ENCODE measurements at places on chromosomes 16 and 17.

GRCh38 chr16:51034481-51035109 is 116.5 kb downstream of the SALL1 start:
- no peak for DNase-seq

- DNase-seq = peak; percentile 46
These were observed 7.5 kb downstream of the AXIN2 start for GRCh38 chr17:65553646-65554552.

GRCh38 chr17:68595986-68596385 is 5.2 kb downstream of the FAM20A start:
- no peak for DNase-seq

GRCh38 chr17:1082579-1082978 is 85.7 kb downstream of the TIMM22 start:
- DNase-seq = no peak

GRCh38 chr16:66133643-66134338 is 232.7 kb upstream of the CDH5 start:
- no peak for DNase-seq

- peak; percentile 18 for DNase-seq
These were observed 16.8 kb upstream of the DRG2 start for GRCh38 chr17:18070861-18071340.

GRCh38 chr17:82269882-82270500 is 3.5 kb downstream of the CSNK1D start:
- DNase-seq = no peak

GRCh38 chr17:77772461-77772897 is 186.0 kb upstream of the TNRC6C start:
- peak; percentile 81 for DNase-seq

- peak; percentile 66 for DNase-seq
These were observed 15.7 kb downstream of the C16orf74 start for GRCh38 chr16:85735225-85735635.

- no peak for DNase-seq
These were observed 213.3 kb downstream of the MRTFB start for GRCh38 chr16:14284371-14284770.

DNA sequence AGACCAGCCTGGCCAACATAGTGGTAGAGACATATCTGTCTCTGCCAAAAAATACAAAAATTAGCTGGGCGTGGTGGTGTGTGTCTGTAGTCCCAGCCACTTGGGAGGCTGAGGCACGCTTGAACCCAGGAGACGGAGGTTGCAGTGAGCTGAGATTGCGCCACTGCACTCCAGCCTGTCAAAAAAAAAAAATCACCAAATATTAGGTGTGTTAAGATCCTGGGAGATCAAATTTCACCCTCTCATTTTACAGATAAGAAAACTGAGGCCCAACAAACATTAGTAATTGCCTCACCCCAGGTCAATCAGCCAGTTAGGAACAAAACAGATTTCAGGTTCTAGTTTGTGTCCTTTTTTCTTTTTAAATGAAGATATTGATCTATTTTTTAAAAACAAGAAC is 116.7 kb downstream of the MSI2 start:
- DNase-seq = no peak

DNA sequence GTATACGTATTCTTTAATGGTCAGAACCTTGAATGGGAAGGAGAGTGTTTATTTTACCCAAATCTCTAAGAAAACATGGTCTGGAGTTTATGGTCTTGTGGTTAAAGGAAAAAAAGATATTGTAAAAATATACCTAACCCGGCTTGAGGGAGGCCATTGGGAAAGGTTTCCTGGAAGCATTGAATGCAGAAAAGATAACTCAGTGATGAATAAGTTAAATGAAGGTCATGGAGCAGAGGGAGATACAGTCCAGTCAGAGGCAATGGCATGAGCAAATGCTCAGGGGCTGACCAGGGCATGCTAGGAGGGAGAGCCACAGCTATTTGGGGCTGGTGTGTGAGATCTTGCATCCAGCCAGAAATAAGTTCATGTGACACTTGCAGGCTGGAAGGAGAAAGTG is 430.4 kb upstream of the CDH5 start:
- DNase-seq = no peak

Measured in activated CD4-positive, alpha-beta memory T cell treated with anti-CD3 and anti-CD28 coated beads for 36 hours (primary cell).